Skin of body (tissue), 3 donors: ENCODE measurements at places on chromosomes 4 and X.

DNA sequence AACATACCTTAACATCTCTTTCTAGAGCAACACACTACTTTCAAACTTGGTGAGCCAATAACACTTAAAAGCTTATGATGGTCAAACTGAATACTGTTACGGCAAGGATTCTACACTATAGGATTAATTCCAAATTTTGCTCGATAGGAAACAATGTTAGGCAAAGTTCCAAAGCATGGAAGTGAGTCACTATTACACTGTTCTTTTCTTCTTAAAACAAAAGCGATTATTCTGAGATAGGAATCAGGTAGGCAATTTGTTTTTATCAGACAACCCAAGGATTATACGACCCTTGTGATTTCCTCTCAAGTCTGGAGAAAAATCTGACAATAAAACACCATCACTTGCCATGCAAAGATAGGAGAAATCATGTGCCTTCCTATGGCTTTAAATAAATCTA, 81.5 kb downstream of the HUWE1 start:
- no peak for DNase-seq

DNA sequence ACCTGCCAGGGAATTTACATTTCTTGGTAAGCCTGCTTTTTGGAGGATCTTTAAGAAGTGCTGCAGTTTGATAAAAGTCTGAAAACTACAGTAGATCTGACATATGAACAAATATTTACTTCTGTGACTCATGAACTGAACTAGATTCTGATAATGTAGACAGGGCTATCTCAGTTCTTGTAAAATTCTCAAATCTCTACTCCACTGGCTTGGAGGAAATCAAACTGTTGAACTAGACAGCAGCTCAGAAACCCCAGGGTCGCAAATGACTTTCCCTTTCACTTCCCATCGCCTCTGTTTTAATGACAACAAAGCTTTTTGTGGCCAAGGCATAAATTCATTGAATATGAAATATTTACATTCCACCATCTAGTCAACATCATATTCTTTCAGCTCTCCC, 15.4 kb upstream of the OCIAD1 start:
- DNase-seq: no peak

DNA sequence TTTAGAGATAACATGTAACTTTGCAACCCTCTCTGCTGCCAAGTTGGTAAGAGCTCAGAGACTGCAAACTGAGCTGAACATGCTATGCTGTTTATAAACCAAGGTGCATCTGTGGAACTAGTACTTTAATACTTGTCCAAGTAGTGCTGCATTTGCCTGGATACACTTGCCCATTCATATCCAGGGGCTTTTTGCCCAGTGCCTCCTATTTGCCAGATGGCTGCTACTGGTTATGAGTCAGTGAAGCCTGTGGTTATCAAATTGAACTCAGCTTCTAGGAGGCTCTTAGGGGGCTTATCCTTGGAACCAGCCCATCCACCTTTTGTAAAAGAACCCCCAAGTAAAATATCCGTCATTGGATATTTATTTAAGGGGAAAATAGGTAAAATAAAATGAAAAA, 79.6 kb downstream of the AFF2 start:
- DNase-seq: no peak

GRCh38 chrX:49102190-49102589, 21.3 kb downstream of the GPKOW start:
- DNase-seq: no peak

GRCh38 chr4:147102596-147102995, 156.9 kb upstream of the TTC29 start:
- DNase-seq: no peak

DNA sequence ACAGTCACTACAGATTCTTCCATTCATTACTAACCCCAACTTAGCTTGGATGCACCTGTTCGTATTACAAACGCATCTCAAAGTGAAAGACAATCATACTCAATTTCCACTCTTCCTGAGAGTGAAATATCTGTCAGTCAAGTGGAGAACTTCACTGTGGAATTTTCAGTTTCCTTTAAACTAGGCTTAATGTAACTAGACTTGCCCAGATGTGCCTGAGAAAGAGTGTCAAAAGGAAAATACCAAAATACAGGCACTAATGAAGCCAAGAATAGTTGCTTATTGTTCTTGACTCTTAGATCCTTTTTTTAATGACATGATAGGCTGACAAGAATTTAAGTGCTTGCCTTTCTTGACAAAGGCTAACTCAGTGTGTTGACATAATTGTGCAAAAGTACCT, 72.4 kb upstream of the NR3C2 start:
- no peak for DNase-seq

DNA sequence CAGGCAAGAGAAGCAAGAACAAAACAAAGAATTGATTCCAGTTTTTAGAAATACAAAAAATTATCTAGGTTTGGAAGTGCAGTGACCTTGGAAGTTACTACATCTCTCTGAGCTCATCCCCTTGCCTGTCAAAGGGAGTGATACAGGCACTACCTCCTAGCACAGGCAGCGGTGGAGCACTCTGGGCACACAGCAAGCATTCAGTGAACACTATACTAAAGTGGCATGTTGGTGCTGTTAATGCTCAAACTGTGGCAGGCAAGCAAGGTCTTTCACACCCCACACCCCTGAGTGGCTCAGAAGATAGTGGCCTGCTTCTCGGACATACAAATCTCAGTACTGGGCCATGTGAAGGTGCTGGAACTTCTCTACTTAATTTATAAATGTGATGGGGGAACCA, 51.2 kb downstream of the DRD5 start:
- no peak for DNase-seq

- DNase-seq: no peak
Measured at GRCh38 chrX:69759921-69760625, 144.2 kb downstream of the EDA start.

DNA sequence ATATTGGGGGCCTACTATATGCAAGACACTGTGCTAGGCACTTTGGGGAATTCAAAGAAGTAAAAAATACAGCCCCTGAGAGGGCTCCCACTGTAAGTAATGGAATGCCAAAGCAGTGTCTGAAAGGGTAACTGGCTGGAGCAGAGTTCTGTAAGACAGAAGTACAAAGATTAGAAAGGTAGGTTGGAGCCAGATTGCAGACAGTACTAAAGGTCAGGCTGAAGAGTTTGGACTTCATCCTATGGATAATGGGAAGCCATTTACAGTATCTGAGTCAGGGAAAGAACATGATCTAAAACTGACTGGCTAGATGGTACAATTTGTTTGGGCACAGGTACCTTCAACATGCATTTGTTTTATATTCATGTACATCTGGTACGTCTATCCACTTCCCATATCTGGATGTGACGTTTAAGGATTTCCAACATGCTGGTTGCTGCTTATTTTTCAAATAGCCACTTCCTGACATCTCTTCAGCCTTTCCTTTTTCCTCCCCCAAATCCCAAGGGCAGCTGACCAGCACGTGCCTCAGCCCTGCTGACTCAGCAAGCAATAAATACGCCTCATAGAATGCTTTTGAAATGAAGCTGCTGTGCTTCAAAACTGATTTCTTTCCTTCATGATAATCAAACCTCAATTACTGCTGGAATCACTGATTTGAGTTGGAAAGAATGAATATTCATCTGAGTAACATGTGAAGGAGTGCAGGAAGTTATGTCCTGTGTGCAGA, 9.5 kb downstream of the ENOX2 start:
- no peak for DNase-seq

DNA sequence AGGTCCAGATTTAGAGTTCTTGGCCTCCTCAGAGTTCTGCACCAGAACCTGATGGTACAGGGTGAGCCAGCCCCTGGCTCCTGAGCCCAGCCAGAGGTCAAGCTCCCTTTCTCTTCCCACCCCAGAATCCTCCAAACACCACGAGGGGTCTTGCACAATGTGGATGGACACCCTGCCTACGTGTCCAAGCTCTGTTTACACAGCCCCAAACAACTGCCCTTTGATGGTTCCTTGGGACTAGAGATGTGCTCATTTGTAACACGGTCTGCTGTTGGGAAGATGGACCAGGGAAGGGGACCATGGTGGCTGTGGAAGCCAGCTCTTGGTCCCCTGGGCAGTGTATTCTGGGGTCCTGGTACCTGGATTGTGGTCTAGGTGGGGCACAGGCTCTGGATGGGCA, 40.0 kb upstream of the RPS6KA3 start:
- DNase-seq: no peak

DNA sequence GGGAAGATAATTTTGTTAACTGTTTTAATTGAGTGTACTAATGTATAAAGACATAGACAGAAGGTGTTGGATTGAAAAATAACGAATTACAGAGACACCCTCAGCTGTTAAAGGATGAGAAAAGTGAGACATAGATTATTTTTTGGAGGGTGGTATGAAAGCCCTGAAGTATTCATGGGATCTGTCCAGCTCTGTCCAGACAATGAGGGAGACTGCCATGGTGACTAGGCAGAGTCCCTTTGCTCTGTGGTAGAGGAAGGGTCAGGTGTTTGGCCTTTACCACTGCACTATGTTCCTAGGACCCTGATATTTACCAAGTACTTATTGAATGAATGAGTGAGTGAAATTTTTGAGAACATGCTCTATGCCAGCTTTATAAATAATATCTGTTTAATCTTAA, 11.4 kb downstream of the FGF2 start:
- DNase-seq: no peak

DNA sequence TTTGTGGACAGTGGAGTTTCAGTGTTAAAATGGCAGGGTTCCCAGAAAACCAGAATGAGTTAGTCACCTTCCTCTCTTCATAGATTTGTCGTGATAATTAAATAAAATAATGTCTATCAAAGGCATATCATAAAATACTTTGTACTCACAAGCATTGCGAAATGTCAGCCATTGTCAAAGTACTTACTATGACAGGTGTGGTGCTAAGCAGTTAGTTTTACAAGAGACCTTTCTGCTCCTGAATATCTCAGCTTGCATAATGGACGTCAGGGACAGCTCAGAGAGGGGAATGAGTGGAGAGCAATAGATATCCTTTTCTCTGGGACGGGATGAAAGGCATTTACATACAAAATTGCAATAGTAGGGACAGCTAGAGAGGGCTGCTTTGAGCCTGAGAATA, 560.9 kb downstream of the KCNIP4 start:
- no peak for DNase-seq

DNA sequence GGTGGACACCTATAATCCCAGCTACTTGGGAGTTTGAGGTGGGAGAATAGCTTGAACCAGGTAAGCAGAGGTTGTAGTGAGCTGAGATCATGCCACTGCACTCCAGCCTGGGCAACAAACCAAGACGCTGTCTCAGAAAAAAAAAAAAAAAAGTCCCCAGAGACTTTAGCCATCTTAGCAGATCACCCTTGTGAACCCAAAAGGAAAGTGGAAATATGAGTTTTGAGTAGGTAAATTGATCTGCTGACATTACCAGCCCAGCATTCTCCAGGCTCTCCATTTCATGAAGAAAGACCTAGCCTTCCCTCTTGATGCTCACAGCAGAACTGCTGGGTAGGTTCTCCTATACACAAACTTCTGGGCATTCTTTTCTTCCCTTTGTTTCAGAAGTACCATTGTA, 24.5 kb upstream of the HNRNPD start:
- DNase-seq: no peak

GRCh38 chrX:71292669-71293365, 8.7 kb upstream of the ITGB1BP2 start:
- no peak for DNase-seq

GRCh38 chrX:109954955-109955354, 48.0 kb upstream of the TMEM164 start:
- DNase-seq: no peak

- DNase-seq: no peak
Measured at GRCh38 chr4:7390336-7390735, 44.4 kb downstream of the PSAPL1 start.

- no peak for DNase-seq
Measured at GRCh38 chrX:28880136-28880535, 292.9 kb downstream of the IL1RAPL1 start.

- DNase-seq: no peak
Measured at GRCh38 chrX:17500145-17500579, 125.2 kb downstream of the NHS start.

GRCh38 chr4:116881077-116881476, 204.3 kb downstream of the TRAM1L1 start:
- DNase-seq: no peak

DNA sequence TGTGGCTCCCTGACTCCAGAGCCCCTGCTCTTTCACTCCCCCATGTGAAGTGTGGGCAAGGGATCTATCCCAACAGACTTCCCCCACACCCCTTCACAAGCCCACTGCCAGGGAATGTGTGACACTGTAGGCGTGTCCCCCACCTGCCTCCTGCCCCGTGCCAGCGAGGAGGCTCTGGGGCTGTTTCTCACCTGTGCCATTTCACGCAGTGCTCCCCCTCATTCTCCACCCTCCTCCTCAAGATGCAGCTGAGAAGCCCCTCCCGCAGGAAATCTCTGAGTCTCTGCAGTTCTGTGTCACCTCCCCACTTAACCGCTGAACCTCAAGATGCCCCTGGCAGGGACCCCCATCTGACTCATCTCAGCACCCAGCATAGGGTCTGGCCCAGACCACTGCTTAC, 5.4 kb downstream of the MAN2B2 start:
- DNase-seq: no peak

GRCh38 chrX:68988865-68989264, 160.0 kb downstream of the EFNB1 start:
- no peak for DNase-seq

- peak; percentile 1 for DNase-seq
Measured at GRCh38 chr4:165079476-165079875, 25.8 kb downstream of the TRIM75 start.

DNA sequence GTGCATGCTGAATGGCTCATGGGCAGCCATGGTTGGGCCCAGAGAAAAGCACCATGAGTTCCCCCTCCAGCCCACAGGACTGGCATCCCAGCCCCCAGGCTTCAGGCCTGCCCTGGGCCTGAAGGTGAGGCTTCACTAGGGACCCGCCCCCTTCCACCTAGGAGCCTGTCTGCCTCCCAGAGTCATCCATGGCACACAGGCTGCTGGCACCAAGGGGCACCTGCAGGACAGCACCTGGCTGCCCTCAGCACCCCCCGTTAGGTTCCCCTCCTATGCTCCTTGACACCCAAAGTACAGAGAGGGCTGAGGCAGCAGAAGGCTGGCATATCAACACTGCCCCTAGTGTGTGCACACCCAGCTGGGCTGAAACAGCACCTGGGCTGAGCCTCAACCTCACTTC, 566.7 kb upstream of the PCDH7 start:
- no peak for DNase-seq

DNA sequence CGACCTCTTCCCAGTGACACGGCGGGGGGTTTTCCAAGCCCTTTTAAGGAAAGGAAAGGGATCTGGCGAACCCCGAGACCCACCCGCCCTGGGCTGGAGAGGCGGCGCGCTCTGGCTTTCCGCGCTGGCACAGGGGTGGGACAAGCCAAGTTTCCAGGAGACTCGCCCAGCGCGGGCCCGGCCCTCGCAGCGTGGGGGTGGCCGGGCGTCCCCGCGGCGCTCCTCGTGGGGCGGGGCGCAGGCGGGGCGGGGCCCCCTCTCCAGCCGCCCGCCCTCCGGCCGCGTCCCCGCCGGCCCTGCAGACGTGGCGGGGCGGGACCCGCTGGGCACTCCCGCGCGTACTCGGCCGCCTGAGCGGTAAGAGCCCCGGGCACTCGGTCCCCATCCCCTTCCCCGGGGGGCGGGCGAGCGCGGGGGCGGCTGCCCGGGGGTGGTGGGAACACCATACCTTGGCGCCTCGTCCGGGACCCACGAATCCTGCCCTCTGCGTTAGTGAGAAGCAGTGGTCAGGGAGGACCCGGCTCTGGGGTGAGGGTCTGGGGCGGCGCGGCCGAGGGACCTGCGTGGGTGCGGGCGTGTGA, at the start of gene FAM114A1:
Gene FAM114A1 (plus strand): TSS at position 329 of the 581 bp plus-strand sequence. CDS start 10,273 bp downstream, outside the sequence.
- peak; percentile 84 for DNase-seq
